ENCODE measurements at places on chromosomes 2 and 18.

GRCh38 chr2:46831869-46832265, 83.7 kb downstream of the MCFD2 start:
- DNase-seq: no peak

- DNase-seq: no peak
Measured at GRCh38 chr18:11154368-11154989, 5.1 kb upstream of the PIEZO2 start.

DNA sequence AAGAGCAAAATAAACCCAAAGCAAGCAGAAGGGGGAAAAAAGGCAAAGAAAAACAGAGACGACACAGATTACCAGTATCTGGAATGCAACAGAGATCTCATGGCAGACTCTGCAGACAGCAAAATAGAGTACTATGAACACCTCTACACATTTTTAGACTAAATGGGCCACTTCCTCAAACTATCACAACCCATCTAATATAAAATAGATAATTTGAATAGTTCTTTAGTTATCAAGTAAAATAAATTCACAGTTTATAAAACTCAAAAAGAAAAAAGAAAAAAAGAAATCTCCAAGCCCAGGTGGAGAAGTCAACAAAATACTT, 16.6 kb downstream of the SESTD1 start:
- no peak for DNase-seq

- DNase-seq: no peak
Measured at GRCh38 chr2:206127656-206128055, 31.6 kb downstream of the NDUFS1 start.

GRCh38 chr2:112629823-112630222, 15.9 kb upstream of the SLC20A1 start:
- DNase-seq: no peak

DNA sequence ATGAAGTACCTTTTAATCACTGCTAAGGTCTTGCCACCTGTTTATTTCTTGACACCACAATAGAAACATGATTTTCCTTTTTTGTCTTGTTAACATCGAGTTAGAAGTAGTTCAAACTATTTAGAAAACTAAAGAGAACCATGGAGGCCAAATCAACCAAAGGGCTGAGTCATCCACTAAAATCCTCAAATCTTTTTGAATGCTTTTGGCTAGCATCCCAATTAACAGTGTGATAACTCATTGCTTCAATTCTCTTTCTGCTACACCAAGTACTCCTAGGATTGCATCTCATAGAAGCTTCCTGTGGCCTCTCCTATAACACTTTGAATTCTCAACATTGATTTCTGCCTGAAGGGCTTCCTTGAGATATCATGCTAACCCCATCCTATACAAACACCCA, 159.9 kb upstream of the MMADHC start:
- DNase-seq: no peak

- DNase-seq: peak; percentile 61
Measured at GRCh38 chr2:20447437-20448245, 767 bp downstream of the RHOB start.

DNA sequence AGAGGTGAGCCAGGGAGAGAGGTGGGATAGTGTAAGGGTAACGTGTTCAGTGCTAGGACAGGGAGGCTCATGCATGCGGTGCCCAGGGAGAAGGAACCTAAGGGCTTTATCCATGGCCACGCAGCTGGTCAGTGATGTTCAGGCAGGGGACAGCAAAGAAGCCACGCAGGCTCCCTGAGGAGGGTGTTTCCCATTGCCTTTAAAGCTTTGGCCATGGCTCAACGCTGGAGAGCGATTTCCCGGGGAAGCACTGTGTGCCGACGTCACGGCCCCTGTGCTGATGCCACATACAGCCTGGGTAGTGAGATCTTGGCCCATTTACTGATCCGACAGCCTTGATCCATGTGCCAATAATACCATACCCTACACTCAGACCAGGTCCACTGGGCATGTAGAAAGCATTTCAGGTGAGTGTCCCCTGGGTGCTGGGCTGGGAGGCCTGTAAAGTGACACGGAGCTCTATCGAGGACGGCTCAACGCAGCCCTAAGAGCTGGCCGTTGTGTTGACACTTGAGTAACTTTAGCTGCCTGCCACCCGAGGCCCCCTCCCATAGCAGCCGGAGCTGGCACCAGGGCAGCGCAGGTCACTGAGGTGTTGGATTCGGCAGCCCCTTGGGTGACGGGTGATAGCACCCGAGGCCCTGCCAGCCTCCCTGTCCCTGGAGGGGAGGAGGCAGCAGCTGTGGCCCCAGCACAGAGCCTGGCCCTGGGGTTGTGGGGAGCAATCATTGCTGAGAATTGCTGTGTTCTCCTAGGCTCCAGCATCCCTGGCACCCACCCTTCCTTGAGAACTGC, 41.4 kb downstream of the PDIA6 start:
- no peak for DNase-seq

DNA sequence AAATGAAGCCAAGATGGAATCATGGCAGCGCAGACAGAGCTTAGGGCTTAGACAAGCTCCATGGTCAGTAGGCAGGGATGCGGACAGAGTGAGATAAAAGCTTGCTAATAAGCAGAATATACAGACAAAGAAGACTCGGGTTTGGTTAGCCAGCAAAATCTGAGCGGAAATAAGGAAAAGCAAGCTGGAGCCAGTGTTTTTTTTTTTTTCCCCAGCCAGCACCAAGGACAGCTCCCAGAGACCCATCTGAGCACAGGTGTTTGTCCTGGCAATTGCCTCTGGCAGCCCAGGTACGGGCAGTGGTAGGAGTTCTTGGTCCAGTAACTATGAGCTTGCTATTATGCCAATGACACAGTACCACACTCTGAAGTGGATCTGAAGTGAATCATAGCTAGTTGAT, 187.6 kb downstream of the ADCYAP1 start:
- DNase-seq: peak; percentile 57

GRCh38 chr2:100416935-100417710, at the start of gene CHST10:
Gene CHST10 (minus strand): TSS chr2:100417668. CDS start chr2:100406675, 10,993 bp downstream.
- DNase-seq: peak; percentile 70

DNA sequence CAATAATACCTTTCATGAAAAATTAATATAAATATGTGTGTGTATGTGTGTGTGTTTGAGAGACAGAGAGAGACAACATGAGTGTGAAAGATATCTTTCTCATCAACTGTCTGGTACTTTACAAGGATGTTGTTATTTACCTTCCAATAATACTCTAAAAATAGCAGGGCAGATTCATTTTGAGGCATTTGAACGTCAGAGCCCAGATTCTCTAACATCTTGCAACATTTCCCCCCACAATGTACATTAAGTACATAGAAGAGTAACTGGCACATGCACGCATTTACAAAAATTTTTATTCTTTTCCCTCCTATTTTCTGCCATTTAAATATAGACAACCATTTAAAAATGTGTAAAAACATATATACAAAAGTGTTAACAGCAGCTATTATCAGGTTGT, 100.9 kb downstream of the PID1 start:
- no peak for DNase-seq

GRCh38 chr2:48531141-48531648, 1.2 kb downstream of the STON1 start:
- DNase-seq: peak; percentile 83

- DNase-seq: no peak
Measured at GRCh38 chr2:60888853-60889252, 7.5 kb downstream of the REL start.

DNA sequence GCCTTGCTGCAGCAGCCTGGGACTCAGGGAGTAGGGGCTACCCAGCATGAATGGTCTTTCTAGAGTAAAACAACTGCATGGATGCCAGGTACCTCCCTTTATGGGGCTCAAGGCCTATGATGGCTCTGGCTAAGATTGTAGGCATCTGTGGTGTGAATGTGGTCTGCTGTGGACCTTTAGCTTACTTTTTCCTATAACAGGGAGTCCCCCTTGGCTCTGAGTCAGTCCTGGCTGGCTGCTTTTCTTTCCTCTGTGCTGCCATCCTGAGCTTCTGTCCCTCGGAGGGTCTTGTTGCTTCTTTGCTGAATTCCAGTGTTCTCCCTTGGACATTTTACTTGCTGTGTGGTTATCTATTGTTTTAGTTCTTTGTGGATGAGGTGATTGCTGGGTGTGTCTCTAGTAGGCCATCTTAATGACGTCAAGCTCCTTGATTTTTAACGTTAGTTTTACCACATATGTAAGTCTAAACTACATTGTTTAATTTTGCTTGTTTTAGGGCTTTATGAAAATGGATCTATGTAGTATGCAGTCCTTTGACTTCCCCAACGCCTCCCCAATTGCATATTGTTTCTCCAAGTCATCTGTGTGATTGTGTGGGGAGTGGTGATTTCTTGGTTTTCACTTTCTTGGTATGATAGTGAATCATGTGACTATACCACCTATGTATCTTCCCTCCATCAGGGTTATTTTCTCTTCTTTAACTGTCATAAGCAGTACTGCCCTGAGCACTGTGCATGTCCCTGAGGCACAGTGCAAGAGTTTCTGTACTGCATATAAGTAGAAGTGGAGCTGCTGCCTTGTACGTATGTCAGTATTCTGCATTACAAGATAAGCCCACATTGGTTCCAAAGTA, 92.4 kb downstream of the NCK2 start:
- DNase-seq: no peak

GRCh38 chr2:144701259-144701658, 181.3 kb upstream of the ZEB2 start:
- DNase-seq: no peak

- DNase-seq: no peak
Measured at GRCh38 chr2:238698072-238698352, 149.9 kb upstream of the TWIST2 start.

DNA sequence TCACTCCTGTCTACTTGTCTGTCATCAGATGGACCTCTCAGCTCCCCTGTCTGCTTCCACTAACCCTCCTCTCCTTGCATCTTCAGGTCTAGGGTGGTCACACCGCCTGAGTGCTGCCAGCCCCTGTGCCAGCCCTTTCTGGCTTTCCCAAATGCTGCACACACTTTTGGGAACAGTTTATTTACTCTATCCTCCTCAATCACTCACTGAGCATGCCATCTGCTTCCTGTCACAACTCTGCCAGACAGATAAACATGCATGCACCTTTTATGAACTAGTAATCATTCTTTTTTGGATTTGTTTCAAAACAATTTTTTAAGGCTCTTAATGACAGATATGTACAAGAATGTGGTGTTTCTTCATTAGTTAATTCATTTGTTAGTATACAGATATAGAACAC, 56.3 kb upstream of the CCDC195 start:
- no peak for DNase-seq

GRCh38 chr2:178436662-178437061, 14.3 kb downstream of the PRKRA start:
- no peak for DNase-seq

GRCh38 chr2:234457421-234457820, 39.5 kb downstream of the ARL4C start:
- DNase-seq: no peak

DNA sequence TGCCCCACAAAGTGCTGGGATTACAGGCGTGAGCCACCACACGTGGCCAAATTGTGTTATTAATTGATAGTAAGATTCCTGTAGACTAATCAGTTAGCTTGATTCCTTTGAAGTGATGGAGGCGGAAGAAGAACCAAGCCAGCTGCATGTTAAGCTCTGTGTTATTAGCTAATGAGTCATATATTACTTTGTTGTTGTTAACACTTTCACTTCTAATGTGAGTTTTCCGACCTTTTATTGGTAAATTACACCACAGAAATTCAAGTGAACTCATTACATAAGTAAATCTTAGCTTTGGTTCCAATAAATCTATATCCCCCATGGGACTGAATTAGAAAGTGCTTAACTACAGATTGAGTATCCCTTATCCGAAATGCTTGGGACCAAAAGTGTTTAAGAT, 20.3 kb downstream of the CHMP1B start:
- DNase-seq: no peak

DNA sequence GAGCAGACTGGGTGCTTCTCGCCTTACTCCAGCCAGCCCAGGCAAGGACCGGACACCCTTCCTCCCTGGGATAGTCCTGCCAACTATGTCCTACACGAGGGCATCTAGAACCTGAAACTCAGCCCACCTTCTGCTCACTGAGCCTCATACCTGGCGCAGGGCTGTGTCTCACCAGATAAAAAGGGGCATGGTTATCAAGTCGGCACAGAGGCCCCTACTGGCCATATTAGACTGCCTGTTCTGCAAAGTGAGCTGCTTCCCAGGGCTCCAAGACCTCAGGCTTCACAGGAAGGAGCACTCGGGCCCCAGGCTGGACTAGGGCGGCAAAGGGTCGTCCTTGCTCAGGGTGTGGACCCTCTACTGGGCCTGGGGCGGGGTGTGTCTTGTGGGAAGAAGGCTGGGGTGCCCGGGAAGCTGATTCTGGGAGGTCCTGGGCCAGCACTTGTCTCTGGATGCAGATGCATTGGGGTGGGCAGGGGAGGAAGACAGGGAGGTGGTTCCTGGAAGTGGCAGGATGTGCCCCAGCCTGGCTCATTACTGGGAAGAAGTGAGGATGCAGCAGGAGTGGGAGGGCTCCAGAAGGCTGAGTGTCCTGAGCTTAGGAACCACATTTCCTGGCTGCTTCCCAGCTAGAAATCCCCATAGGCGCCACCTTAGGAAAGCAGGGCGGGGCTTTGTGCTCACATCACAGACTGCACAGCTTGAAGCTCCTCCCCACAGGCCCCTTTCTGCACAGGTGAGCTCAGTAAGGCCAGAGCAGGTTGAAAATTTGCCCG, 19.6 kb downstream of the EHD3 start:
- peak; percentile 24 for DNase-seq

- DNase-seq: no peak
Measured at GRCh38 chr2:39062320-39062719, 58.5 kb downstream of the SOS1 start.

DNA sequence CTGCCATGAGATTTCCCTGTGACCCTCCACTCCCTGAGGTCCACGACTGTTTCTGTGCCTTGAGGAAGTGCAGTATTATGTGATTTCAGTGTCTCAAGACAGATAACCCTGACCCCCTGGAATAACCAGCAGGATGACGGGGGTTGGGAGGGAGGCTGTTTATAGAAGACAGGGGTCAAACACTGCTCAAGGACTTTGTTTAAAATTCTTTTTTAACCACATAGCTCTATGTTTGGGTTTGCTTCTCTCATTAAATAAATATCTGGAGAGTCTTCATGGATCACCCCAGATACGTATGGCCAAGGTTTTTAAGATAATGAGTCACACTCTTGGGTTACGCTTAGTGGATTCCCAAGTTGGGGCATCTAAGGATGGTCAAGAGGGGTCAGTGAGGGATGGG, 523.8 kb upstream of the TNP1 start:
- no peak for DNase-seq

DNA sequence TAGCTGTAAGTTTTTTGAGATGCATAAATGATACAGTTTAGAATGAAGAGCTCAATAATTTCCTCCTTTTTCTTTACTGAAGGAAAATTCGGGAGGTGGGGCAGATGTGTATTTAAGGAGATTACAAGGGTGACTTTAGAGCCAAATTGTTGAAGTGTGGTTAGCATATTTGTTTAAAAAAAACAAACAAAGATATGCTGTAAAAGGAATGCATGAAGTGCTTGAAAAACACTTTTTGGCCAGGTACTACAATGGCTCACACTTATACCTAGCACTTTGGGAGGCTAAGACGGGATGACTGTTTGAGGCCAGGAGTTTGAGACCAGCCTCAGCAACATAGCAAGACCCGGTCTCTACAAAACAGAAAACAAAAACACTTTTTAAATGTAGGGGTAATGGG, 38.4 kb downstream of the CD302 start:
- no peak for DNase-seq

- DNase-seq: no peak
Measured at GRCh38 chr2:62410926-62411456, 95.0 kb downstream of the TMEM17 start.

Measured in ELF-1 (cell line).